ENCODE measurements at places on chromosomes 3 and 15.

DNA sequence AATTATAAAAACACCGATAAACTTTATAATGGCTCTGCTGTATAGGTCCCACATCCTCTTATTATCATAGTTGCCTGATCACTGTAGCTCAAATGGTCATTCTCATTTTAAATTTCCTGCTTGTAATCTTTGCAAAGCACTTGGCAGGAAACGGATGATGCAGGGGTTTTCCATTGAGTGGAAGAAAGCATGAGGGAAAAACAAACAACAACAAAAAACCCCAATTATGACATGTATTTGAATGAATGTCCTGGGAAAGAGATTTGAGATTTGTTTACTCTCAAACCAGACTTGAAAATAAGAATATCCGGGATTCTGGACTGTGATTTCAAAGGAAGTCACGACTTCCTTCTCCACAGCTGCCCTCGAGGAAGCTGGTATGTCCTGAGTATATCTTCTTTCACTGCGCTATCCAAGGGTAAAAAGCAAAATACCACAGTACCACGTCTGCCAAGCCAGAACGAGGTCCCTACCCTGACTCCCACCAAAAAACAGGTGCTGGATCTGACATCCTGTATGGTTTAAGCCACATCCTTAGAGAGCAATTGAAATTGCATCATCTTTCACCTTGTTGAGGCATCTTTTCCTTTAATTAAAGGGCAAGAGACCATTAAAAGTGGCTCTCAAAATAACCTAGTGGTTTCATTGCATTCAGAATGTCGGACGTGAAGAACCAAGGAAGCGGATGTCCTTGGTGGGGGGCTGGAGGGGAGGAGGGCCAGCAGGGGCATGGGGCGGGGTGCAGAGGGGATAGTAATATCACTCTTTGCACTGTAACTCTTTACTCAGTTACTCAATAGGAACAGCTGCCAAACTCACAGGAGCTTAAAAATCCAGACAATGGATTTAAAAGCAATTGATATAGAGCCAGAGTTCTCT, 13.5 kb upstream of the TIPIN start:
- DNase-seq, result peak; percentile 50

DNA sequence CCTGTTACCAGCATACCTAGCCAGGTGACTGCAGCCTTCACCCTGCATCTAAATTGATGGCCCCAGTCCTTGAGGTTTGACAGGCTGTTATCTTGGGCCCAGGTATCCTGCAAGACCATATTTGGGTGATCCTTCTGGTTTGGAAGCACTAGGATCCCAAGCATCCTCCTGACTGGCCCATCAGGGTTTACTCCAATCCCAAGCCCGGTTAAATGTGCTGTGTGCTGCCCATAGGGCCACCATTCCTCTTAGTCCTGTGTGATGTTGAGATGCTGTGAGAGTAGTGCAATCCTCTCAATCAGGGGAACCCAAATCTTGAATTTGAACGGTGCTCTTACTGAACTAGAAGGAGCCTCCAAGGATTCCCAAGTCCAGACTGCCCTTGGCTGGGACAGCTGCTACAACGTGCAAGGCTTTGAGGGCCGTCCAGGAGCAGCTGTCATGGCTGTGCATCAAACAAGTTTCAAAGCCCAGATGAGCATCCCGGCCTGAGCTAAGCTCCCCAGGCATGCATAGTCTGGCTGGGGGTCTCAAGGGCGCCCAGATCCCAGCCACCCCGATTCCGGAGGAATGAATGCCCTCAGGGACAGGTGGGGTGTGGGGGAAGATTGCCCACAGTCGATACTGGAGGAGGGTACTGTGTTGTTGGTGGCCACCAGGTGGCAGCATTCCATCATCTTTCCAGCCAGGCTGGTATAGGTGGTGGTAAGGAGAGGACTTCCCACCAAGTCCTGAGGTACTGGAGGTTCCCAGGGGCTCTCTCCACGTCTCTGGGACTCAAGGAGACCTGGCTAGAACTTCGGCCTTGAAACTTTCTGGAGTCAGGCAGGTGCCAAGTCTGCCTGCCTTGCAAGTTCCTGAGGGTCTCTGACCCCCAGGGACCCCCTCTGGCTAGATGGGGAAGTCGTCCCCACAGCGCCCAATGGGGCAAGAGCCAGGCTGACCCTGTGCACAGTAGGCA, 32.6 kb downstream of the RBM5 start:
- DNase-seq, result peak; percentile 88

DNA sequence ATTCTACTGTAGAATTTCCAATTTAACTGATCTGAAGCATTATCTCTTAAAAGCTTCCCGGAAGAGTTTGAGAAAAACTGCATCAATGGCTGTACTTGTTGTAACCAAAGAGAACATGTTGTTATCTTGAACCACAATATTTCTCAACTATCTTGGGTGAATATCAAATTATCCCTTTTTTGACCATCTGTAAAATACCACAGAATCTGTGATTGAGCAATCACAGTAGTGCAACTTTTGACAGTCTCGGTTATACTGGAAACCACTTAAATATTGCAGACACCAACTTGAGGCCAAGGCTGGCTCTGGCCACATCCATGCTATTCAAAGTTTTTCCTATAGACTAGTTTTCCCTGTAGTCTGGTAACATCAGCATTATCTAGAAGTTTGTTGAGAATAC, 842.8 kb upstream of the EPHA6 start:
- no peak for DNase-seq

GRCh38 chr3:65561617-65562016, 477.1 kb downstream of the MAGI1 start:
- no peak for DNase-seq

DNA sequence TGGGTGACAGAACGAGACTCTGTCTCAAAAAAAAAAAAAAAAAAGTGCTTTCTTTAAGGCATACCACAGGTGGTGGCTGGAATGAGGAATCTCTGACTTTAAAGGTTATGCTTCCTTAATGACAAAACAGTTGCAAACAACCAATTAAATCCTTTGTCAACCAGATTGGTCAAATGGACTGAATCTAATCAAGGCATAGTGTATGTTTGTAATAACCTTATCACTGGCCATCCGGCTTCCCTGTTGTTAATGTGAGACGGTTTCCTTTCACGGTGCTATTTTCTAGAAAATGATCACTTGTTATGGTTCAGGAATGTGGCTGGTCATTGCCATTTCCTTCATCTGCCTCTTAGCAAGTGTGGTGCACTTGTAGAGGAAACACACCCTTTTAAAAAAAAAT, 75.9 kb downstream of the FLNB start:
- no peak for DNase-seq

- DNase-seq, result no peak
Observed at GRCh38 chr3:33237439-33237838, 18.8 kb upstream of the SUSD5 start.

DNA sequence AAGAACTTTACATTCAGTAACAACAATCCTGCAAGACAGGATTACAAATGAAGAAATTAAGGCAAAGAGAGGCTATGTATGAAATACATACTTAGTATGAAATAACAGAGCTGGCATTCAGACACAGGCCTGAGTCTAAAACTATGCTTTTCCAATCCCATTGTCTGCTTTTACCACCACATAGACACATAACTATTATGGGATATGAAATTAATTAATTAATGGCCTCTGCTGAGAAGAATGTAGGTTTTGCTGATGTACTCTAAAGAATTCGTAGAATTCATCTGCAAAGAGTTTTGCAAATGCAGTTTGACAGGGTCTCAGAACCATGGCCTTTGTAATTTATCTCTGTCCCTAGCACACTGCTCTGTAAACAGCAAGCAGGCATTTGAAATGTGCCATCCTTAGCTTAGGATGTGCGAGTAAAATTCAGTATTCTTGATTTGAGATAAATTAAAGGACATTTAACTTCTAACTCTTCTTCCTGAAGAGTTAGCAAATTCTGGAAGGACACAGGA, 54.5 kb upstream of the BOC start:
- DNase-seq, result no peak

- peak; percentile 52 for DNase-seq
Observed at GRCh38 chr3:10625323-10625722, 119.9 kb upstream of the ATP2B2 start.

- DNase-seq, result no peak
Observed at GRCh38 chr3:44886561-44886960, 12.2 kb downstream of the TGM4 start.

DNA sequence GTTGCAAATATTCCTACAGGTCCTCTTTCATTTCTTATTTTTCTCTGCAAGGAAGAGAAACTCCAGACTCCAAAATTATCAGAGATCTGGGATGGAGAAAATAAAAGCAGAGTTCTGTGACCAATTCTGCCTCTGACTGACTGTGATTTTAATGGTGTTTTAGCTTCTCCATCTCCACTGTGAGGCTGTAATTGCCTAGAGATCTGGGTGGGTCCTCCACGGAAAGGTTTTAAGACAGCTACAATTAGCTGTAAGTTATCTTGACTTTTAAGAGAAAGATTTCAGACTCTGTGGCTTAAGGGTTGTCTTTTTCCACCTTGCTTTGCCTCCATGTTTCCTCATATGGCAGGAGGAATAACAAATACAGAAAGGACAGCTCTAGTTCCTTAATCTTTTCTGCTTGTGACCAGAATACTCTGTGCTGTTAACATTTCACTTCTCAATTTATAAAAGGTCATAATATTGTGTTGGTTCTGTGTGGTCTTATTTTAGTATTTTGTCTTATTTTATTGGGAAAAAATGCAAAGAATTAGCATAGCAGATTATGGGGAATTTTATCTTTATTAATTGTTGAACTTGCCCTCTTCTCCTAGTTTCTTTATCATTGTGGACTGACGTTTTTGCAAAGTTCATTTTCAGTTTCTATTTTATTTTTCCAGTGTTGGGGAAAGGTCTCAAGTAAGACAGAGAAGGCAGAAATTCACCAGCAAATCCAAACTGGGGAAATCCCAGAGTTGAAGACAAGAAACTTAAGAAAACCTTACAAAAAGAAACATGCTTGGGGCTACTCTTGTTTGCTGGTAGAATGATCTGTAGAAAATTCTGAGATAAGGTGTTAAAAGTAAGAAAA, 157.9 kb downstream of the RAP2B start:
- no peak for DNase-seq

- no peak for DNase-seq
Observed at GRCh38 chr15:72939514-72940228, 112.6 kb upstream of the NEO1 start.

DNA sequence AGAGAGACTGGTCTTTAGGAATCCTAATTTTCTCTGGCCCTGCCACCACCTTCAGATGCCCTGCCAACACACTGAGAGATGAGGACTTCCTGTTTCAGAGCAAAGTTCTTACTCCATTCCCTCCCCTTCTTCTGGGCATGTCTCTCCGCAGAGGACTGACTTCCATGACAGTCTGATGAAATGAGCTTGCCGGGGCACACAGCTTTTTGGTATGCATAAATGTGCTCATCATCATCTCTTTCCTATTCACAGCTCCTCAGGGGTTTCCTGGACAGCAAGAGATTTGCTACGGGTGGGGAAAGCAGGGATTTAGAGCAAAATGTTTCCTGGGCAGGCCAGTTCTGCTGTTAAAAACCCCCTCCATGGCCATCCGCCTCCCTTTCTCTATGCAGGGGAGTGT, 27.6 kb upstream of the SEMA6D start:
- no peak for DNase-seq

GRCh38 chr15:88647351-88648105, 8.7 kb downstream of the ISG20 start:
- DNase-seq, result no peak

DNA sequence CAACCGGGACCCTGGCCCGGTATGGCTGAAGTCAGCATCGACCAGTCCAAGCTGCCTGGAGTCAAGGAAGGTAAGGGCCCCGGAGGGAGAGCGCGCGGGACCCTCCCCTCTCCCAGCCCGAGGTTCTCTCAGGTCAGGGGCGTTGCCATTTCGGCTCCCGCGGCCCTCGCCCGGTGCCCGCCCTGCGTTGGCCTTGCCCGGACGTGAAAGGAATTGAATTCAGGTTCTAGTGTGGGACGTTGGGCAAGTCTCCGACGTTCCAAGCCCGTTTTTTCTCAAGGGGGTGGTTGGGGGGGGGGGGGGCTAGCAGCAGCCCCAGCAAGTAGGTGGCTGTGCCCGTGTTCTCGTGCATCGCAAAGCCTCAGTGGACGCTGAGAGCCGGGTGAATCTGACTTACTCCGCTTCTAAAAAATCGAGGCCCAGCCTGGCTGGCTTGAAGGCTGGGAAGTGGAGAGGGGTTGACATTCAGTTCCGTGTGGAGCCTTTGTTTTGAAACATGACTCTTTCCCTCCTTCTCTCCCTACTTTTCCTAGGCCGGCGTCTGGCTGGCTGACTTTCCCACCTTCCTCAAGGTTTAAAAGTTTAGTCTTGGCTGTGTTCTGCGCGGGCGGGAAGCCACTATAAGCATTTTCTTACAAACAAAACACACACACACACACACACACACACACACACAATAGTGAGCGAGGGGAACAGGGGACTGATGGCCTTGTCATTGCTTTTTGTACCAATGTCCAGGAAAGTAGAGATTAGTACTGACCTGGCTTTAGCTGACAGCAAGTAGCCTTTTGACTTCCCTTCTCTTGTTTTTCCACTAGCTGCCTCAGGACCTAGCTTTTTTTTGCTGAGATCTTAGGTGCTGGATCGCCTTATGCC, at the start of gene UTS2B:
UTS2B (minus strand) TSS at position 873 of the 876 bp plus-strand sequence. CDS start 48,337 bp downstream, outside the sequence.
- peak; percentile 75 for DNase-seq

- DNase-seq, result no peak
Observed at GRCh38 chr3:188071636-188072035, 82.3 kb upstream of the LPP start.

GRCh38 chr3:106748472-106749262, 628.6 kb upstream of the CCDC54 start:
- DNase-seq, result no peak

- peak; percentile 83 for DNase-seq
Observed at GRCh38 chr3:128488991-128489673, 3.9 kb downstream of the GATA2 start.

DNA sequence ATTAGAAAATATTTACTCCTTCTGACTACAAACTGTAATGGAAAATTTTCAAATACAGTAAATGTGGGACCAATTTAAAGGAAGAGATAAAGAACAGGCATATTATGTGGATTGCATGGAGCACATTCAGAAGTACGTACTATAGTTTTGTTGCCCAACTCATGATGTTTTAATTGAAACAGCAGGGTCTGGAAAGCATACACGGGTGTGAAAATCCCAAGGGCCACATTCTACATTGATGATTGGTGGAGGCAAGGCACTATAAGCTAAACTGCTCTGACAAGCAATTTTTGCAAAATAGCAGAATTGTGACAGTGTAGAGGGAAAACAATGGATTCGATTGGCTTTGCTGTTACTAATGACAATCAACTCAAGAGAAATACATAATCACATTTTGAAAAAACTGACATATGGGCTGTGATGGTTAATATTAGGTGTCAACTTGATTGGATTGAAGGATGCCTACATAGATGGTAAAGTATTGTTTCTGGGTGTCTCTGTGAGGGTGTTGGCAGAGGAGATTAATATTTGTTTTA, 458.6 kb downstream of the PYDC2 start:
- DNase-seq, result no peak
